ENCODE measurements at places on chromosomes 6 and 20. TPM values are rescaled to one million over a fixed set of nuclear protein-coding genes. Genes with fewer than 3 reads are reported as not detected.

The PKHD1 gene
- total RNA-seq, result not detected

The ZDHHC14 gene
- 11.4 TPM for total RNA-seq

The SLC22A3 gene
- 0.07 TPM for total RNA-seq

The PET117 gene
- total RNA-seq, result 11.6 TPM

The TULP4 gene
- total RNA-seq, result 113 TPM

The F13A1 gene
- total RNA-seq, result not detected

The NRSN1 gene
- total RNA-seq, result not detected

The NCOA7 gene
- 30.9 TPM for total RNA-seq

The FAM217A gene
- not detected for total RNA-seq

The PARD6B gene
- 0.43 TPM for total RNA-seq

The SEMG1 gene
- total RNA-seq, result not detected

The FGD2 gene
- not detected for total RNA-seq

The ZNF391 gene
- total RNA-seq, result 0.53 TPM

The PRKN gene
- total RNA-seq, result 2.1 TPM

The C6orf58 gene
- total RNA-seq, result not detected

The KIF25 gene
- not detected for total RNA-seq

The TRAPPC3L gene
- total RNA-seq, result 0.13 TPM

The BPIFB1 gene
- total RNA-seq, result not detected

The BRPF3 gene
- 20.1 TPM for total RNA-seq

The ZC2HC1B gene
- not detected for total RNA-seq

The PAK5 gene
- total RNA-seq, result not detected

The TLDC2 gene
- total RNA-seq, result not detected

The SLC22A1 gene
- total RNA-seq, result not detected

The LTB gene
- total RNA-seq, result 0.80 TPM

The PRSS35 gene
- total RNA-seq, result 0.07 TPM

The CABLES2 gene
- total RNA-seq, result 2.9 TPM

The FAXC gene
- 0.27 TPM for total RNA-seq

The SMIM13 gene
- 17.9 TPM for total RNA-seq
